ENCODE measurements at places on chromosomes 2 and 18.

- DNase-seq: no peak
Measured at GRCh38 chr2:98341241-98341640, 5.0 kb upstream of the CNGA3 start.

- DNase-seq: no peak
Measured at GRCh38 chr2:237296756-237297155, 117.2 kb downstream of the COL6A3 start.

DNA sequence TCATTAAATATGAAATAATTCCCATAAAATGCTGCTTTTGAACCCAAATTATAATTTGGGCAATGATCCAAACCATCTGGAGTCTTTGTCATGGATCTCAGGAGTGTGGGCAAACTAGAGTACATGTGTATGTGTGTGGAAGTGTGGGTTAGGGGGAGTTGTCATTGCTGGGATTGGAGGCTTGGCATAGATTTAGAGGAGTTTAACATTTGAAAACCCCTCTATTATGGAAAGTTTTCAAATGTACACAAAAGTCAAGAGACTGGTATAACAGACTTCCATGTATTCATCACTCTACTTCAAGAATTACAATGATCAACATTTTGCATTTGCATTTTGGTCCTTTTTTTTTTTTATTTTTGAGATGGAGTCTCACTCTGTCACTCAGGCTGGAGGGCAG, 159.1 kb downstream of the MEIS1 start:
- DNase-seq: no peak

DNA sequence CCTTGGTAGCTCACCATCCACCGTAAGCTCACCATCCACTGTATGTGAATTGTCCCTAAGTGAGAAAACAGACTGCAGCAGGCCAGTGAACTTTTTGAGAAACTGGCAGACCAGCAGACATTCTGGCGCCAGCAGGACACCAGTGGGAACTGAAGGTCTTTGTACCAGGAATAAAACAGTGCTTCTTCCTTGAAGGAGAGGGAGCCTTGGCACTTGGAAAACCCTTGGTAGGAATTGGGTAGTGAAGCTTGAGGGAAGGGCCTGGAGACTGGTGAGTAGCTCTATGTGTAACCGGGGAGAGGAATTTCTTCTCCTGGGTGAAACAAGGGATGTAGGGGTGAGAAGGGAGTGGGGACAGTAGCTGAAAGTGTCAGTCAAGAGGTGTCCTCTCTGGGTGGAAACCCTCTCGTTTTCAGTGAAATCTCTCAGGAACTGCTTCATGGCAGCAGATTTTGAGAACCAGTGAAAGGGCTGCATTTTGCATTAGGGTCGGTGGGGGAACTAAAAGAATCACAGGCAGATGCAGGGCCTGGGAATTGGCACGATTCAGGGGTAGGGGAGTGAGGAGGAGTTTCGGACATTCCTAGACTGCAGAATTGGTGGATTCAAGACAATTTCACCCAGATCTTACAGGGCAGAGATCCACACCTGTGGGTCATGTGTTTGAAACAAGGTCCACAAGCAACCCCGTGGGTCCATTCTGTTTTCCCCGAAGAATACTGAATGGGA, 131.5 kb upstream of the DLX2 start:
- no peak for DNase-seq

GRCh38 chr2:132542953-132543569, 126.5 kb downstream of the GPR39 start:
- no peak for DNase-seq

DNA sequence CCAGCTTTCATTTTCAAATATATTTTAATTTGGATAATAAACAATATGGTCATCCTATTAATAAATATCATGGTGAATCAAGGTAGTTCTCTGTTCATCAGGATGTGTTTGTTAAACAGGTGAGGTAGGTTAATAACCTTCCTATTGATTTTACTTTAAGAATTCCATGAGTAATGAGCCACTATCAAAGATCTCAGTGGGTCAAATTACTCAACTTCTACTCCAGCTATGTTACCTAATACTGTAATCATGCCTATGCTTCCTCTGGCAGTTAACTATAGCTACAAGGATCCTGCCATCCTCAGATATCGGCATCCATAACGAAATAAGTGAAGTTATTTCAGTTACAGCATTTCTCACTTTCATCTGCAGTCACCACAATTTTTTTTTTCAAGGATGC, 289.6 kb upstream of the SLC8A1 start:
- no peak for DNase-seq

All from activated CD4-positive, alpha-beta T cell treated with anti-CD3 and anti-CD28 coated beads for 36 hours (primary cell).